ENCODE measurements at places on chromosomes 5 and 9.

DNA sequence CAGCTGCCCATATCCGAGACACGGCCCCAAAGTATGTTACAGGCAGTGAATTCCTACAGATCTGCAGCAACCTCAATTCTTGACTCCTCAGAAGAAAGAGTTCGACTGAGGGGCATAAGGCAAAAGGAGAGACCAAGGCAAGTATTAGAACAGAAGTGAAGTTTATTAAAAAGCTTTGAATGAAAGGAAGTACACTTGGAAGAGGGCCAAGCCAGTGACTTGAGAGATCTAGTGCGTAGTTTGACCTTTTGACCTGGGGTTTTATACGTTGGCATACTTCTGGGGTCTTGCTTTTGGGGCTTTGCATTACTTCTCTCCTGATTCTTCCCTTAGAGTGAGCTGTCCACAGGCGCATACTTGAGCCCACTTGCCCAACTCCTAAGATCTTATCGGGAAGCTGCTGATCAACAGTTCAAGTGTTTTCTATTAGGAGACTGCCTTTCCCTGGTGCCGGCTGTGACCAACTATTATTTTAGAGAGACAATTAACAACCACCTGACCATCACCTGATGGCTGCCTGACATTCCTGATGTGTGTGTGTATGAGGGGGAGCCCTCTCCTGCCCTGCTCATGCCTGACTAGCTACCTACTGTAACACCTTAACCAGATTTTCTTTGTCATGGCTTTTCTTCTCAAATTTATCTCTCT lies 1.5 kb upstream of the DEPDC1B start:
- DNase-seq, result peak; percentile 36

DNA sequence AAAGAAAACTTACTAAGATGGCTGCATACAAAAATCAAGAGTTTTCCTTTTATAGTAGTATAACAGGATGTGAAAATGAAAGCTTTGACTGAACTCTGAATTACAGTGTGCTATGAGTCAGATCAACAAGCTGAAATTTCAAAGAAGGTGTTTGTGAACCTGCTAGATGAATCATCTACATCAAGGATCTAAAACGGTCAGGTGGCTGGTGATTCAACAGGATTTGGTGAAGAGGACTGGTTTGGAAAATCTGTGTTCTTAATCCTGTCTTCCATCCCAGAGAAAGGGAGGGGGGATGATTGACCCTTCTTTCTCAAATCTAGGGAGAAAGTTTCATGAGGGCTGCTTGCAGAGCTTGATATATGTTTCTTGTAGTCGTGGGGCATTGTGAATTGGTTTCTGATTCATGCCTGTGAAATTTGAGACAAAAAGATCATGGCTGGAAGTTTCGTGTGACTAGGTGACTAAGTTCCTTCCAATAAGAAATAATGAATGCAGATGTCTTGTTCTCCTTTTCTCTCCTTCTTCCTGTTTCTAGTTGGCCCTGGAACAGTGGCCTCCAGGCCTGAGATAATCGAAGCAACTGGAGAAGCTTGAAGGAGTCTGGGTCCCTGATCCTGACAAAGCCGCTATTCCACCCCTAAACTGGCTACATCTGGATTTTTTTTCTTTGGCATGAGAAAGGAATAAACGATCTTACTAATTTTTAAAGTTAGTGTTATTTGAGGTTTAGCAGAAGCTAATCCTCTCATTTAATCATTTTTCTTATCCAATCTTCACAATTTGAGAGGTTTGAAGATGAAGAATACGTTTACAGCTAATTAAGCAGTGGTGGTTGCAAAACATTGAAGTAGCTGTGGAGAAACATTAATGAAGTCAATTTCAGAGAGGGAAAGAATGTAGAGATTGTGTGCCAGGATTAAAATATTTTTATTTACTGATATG lies 67.2 kb downstream of the MRPS30 start:
- DNase-seq, result no peak

DNA sequence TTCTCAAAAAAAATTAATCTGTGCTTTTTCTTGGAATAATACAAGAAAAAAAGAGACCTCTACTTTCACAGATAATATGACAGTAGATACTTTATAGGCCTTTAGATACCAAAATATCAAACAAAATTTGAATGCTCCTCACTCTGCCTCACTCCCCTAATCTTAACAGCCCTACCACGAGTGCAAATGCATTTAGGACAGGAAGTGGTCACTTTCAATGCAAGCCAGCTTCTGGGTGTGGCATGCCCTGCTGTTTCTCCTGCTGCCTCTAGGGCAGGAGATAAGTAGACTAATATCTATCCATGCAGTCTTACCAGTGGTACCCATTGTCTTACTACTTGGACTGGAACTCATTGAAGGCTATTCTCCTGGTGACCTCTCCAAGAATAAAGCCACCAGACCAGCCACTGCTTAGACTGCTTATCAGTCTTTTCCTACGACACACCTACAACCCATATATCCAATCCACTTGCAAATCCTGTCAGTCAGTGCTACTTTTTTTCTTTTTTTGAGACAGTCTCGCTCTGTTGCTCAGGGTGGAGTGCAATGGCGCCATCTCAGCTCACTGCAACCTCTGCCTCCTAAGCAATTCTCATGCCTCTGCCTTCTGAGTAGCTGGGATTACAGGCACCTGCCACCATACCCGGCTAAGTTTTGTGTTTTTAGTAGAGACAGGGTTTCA lies 23.0 kb downstream of the FRRS1L start:
- DNase-seq, result no peak

DNA sequence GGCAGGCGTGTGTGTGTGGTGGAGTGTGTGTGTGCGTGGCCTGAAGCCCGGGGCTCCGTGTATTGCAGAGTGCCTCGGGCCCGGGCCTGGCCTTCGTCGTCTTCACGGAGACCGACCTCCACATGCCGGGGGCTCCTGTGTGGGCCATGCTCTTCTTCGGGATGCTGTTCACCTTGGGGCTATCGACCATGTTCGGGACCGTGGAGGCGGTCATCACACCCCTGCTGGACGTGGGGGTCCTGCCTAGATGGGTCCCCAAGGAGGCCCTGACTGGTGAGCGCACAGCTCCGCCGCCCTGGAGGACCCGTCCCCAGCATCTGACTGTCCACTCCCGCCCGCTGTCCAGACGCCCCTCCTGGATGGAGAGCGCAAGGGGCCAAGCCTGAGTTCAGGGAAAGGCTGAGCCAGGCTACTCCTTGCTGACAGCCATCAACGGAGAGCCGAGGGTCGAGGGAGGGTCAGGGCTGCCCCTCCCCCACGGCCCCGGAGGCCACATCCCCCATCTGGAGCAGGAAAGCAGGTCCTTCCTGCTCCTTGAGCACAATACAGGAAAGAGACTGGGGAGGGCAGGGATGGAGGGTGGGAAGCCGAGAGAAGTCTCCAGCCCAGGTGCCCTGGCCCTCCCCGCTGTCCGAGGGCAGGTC lies 18.4 kb downstream of the SLC6A18 start:
- DNase-seq, result peak; percentile 42

GRCh38 chr9:34437006-34437925 lies 21.1 kb downstream of the FAM219A start:
- DNase-seq, result peak; percentile 92

- no peak for DNase-seq
Measured at GRCh38 chr5:135615581-135616260, 36.9 kb upstream of the CXCL14 start.
